Skeletal muscle cell (primary cell): ENCODE measurements at places on chromosomes 1 and 21.
A peak's percentile ranks its signal among the peaks of the same experiment; 100 is the strongest.

DNA sequence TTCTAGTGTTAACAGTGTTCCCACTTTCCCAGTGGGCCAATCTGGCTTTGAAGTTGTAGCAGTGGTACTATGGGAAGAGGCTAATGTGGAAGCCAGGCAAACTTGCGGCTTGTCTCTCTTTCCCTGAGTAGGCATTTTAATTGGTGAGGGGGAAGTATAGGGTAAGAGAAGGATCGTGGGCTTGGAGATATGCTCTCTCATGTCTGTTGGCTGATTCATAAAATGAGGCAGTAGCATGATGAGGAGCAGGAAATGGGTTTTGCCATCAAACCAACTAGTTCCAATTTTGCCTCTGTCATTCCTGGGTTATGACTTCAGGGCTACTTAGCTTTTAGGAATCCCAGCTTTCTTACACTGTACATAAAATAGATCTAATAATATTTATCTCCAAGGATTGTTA, 12.1 kb downstream of the C8A start:
- DNase-seq = peak; percentile 56

DNA sequence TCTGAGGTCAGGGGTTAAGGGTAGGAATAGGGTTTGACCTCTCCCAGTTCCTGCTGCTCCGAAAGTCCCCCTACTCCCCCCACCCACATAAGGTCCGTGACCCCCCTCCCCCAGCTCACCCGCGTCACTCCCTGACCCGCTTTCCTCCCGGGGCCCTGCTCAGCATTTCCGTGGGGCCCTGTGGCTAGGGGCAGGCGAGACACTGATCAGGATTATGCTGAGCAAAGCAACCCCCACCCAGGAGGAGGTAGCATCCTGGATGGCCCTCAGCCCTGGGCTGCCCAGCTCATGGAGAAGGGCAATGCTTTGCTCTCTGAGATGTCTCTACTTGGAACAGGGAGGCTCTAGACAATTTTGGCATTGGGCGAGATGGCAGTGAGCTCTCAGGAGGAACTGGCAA, 3.7 kb downstream of the RORC start:
- no peak for DNase-seq

DNA sequence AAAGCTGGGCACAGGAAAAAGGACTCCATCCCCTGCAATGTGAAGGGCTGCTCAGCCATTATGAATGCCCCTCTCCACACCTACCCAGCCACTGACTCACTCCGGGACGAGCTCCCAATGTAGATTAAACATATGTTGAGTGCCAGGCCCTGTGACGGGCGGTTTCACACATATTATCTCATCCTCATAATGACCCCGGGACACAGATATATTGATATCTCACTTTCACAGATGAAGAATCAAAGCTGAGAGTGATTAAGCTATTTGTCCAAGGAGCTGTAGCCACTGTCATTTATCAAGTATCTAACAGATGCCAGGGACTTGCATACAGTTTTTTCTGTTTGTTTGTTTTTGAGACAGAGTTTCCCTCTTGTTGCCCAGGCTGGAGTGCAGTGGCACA, 35.0 kb upstream of the SLC30A1 start:
- DNase-seq = no peak

DNA sequence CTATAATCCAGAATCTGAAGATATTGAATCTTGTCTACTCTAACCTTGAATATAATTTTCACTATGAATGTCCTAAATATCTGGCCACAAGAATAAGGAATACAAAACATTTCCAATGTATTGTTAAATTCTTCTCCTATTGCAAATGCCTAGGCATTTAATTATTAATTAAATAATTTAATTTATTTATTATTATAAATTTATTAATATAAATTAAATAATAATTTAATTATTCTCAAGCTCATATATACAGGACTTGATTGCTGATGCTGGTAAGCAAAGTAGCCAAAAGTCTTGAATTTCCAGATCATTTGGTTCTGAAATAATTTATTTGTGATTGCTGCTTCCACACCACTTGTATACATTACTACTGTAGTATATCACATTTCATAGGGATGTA, 71.1 kb downstream of the SAMSN1 start:
- no peak for DNase-seq

DNA sequence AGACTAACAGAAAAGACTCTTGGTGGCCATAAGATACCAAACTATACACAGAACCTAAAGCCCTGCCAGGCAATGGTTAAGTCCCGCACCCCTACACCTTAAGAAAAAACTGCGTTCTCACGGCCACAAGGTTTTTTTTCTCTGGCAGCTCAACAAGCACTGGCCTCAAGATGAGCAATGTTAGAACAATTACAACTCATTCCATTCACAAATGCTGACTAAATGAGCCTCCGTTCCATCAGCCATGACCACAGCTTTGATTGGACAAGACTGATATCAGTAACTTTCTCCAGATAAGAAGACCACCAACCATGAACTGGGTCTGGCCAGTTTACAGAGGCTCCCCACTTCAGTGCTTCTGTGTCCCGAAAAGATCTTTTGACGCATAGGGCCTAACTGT, 31.9 kb downstream of the SEC16B start:
- DNase-seq = no peak

DNA sequence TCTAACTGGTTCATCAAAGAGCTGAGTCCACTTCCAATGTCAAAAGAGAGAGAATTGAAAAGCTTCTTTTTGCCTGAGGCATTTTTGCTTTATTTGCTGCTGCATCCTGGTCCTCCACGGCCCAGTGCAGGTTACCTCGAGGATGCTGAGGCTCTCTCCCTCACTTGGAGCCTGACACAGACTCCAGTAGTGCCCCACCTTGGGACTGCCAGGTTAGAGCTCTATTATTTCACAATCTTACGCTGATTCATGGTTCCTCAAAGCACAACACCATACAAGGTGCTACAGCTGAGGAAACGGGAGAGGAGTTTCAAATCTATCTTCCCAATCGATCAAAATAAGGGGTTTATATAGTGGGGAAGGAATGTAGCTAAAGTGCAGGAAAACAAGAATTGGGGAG, 13.6 kb upstream of the PLPPR4 start:
- no peak for DNase-seq

- DNase-seq = no peak
Measured at GRCh38 chr1:246949956-246950355, 18.2 kb upstream of the AHCTF1 start.

- DNase-seq = no peak
Measured at GRCh38 chr1:27548858-27549719, 54.9 kb downstream of the AHDC1 start.

DNA sequence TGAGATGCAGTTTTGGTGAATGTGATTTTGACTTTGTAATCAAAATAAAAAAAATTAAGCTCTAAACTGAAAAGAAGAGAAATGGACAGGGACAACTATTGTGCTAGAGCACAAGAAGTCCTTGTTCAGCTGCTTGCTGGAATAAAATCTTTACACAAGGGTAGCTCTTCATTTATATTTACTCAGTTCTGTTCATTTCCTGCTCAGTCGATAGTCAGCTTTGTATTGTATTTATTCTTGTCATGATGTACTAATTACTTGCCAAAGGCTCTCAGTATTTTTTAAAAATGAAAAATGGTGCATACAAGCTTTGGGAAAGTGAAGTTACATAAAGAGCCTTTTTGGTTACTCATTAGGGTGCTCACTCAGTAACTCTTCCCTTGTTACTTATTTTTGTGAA, 17.8 kb downstream of the F5 start:
- DNase-seq = no peak

- no peak for DNase-seq
Measured at GRCh38 chr1:109290998-109291397, 8.1 kb upstream of the PSRC1 start.

DNA sequence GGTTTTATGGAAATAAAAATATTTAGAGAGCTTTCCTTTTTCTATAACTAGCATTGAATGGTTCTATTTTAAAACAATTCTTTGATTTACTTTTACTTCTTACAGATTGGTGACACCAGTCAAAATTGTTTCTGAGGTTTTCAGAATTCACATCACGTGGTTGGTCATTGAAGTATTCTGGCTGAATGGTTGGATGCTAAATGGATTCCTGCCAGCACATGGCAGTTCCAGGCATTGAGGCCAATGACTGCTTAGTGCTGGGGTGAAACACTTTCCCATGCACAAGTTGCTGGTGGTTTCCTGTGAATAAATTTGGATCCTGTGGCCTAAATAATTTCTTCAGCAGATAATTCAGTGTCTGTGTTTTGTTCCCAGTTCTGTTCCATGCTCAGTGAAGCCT, 20.6 kb downstream of the NCAM2 start:
- no peak for DNase-seq

DNA sequence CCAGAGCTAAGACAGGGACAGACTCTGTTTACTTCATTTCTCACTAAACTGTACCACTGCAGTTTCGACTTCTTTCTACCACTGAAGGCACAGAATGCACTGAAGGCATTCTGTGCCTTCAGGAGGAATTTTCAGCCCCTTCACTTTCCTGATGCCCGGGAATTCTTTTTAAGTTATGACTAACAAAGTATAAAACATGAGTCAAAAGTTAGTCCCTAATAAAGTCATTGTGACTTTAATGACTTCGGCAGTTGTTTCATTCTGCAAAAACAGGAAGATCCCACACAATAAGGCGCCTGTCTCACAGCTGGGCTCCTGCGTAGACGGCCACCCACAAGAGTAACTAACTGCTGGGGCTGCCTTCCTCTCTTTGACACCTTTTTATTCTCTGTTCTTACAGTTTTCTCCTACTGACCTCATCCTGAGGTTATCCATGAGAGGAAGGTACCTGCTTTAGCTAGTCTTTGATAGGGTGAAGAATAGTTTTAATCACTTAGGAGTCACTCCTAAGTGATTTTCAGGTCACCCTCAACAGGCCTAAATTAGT, 183.9 kb upstream of the SGIP1 start:
- no peak for DNase-seq

GRCh38 chr1:228972576-228972975, 237.3 kb downstream of the RHOU start:
- DNase-seq = no peak

DNA sequence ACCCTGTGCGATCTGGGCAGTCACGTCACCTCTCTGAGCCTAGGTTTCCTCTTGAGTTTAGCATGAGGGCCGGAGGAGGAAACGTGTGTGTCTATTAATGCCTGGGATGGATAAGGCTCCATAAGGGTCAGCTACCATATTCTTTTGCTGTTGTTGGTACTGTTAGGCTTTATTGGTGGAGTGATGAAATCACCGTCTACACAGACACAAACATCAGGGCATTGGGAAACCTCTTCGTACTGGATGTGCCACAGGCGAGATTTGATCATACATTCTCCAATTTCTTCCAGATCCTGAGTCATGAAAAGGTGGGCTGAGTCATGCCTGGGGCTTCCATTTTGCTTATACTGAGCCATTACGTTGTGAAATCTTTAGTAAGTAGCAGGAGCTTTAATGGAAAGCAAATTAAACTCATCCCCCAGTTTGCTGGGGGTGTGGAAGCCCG, 24.9 kb upstream of the GRHL3 start:
- peak; percentile 96 for DNase-seq

GRCh38 chr21:32114419-32115035, 164.3 kb downstream of the MIS18A start:
- no peak for DNase-seq

GRCh38 chr1:197585809-197586208, 189.5 kb downstream of the DENND1B start:
- DNase-seq = no peak

DNA sequence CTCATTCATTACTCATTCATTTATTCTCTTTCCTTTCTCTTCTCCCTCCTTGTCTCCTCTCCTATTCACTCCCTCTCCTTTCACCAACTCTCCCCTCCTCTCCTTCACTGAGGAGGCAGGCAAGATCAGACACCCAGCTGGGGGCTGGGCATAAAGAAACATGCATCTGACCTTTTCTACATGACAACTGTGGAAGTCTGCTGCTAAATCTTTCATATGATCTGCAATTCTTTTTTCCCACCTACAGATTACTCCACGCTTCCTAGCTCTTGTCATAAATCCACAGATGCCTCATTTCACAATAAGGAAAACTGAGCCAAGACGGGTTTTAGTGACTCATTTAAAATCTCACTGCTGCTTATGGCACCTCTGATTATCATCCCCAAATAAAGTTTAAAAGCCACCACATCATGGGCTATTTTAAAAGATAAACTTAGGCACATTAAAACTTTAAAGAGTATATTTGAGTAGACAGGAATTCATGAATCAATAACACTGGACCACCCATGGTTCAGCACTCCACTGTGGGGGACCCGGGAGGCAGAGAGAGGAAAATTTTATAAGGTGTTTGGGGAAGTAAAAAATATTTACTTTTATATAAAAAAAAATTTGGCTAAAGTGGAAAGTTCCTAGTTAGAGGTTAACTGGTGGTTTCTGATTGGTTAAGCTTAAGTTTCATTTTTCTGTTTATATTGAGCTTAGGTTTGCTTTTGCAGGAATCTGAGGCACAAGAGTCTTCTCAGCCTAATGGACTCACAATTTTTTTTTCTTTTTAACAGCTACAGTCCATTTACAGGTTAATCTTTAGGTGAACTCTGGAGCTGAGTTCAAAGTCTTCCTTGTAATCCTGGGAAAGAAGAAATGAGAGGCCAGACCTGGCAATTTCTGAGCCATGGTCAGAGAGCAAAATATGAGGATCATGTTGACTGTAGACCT, 55.8 kb upstream of the DNAH14 start:
- DNase-seq = peak; percentile 53
